Gastroesophageal sphincter (tissue), 4 donors: ENCODE measurements at places on chromosomes 11 and 22. TPM values are rescaled to one million over a fixed set of nuclear protein-coding genes. Genes with fewer than 3 reads are reported as not detected.
A peak's percentile ranks its signal among the peaks of the same experiment; 100 is the strongest.

- ATAC-seq, result no peak
Measured at GRCh38 chr11:78207532-78208256, 19.0 kb downstream of the USP35 start.

DNA sequence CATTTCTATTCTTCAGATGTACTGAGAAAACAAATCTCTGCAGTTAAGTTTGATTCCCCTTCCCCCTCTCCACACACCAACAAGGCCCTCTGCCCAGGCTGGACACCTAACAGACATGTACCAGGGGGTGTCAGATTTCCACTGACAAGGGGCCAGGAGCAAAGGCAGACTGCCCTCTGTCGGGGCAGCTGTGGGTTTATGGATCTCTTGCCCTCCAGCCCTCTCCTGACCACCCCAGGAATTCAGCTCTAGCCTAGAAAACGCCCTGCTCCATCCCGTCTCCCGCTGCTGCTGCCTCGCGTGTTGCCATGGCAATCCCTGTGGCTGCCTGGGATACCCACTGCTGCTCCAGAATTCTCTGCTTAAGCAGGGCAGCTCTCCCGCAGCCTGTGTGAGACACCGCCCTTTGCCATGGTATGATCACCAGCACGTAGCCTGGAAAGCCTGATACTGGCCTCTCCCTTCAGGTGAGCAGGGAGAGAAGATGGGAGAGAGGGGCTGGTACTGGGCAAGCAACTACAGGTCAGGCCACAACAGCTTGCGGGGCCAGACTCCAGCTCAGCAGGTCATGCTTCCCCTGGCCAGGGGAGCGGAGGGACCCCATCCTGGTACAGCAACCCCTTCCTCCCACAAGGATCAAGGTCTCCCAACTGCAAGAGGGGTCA is 41.6 kb downstream of the BUD13 start:
- ATAC-seq, result peak; percentile 13

DNA sequence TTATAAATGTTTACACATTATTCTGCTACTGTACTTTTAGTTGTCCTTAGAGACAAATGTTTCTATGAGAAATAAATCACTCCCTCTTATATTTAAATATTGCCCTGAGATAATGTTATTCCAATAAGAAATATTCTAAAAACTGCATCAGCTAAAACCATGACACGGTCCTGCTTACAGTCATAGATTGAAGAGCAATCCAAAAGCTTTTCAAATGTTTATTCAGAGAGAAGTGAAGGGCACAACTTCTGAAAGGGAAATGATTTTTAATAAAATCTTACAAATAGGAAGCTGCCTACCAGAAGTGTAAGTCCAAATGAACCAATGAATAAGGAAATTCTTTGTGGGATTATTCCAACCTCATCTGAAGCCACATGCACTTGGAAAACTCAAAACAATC is 49.2 kb downstream of the STK33 start:
- ATAC-seq, result no peak

DNA sequence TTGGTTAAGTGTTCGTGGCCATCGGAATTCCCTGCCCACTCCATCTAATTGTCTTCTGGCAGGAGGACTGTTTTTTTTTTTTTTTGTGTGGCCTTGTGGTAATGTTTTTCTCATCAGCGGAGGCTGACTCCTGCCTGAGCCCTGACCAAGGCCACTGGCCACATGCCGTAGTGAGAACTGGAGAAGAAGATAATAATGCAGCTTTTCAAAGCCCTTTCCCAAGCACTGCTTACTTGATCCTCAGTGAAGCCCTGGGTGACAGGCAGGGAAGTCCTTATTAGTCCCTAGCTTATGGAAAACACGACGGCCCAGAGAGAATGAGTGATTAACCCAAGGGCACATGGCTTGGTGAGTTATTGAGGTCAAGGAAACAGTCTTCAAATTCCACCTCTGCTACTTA is 71.2 kb downstream of the ADM start:
- no peak for ATAC-seq

DNA sequence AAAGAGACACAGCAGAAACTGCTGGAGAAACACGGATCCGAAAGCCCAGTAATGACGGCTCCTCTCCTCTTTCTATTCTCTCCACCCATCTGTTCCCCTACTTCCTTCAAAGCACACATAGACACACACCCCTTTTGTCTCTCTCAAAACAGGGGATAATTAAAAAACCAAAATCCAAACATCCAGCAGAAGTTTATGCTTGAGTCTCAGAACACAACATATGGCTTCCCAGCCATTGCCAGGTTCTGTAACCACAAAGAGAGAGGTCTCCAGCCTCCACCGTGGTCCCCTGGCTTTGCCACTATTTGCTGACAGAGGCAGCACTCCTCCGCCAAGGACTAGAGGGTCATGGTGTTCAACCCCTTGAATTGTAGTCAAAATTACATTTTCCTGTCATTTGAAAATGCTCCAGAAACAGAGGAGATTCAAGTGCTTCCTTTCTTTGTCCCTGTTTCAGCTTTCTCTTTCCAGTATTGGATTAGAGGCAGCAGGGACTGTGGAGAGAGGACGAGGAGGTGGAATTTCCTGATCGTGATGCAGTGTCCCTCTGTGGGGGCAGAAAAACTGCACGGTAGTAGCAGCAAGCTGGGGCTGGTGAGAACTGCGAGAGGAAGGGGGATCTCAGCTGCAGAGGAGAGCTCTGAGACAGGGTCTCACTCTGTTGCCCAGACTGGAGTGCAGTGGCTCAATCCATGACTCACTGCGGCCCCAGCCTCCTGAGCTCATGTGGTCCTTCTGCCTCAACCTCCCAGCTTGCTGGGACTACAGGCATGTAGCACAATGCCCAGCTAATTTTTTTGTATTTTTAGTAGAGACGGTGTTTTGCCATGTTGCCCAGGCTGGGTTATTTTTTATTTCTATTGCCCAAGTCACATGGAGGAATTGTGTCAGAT is 60.3 kb downstream of the UBASH3B start:
- no peak for ATAC-seq

GRCh38 chr11:29095821-29096220 is 921.0 kb downstream of the KCNA4 start:
- ATAC-seq, result no peak

DNA sequence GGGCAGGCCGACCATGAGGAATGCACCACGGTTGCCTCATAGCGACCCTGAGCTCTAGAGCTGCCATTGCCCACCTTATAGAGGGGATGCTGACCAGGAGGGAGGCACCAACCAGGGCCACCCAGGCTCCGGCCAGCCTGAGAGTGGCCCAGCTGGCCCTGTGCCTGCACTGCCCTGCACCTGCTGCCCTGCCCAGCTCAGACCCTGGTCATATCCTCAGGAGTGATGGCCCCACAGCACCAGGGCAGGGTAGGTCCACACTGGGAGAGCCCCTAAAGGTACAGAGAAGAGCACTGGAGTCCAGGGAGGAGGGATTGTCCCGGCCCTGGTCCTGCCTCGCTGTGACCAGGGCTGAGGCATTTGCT is 127.8 kb downstream of the MED15 start:
- no peak for ATAC-seq

DNA sequence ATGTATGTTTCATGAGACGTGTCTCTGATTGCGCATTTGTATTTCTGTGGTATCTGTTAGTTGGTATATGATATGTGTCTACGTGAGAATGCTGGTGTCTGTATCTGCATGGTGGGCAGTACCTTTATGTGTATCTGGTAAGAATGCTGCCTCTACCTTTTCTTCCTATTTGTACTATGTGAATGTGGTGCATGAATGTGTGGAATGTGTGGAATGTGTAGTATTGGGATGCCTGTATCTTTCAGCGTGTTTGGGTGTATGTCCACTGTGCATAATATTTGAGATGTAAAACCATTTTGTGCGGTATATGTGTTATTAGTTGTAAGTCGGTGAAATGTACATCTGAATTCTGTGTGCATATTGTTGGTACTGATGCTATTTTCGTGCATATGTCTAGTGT is 2.3 kb upstream of the OR51E1 start:
- no peak for ATAC-seq

DNA sequence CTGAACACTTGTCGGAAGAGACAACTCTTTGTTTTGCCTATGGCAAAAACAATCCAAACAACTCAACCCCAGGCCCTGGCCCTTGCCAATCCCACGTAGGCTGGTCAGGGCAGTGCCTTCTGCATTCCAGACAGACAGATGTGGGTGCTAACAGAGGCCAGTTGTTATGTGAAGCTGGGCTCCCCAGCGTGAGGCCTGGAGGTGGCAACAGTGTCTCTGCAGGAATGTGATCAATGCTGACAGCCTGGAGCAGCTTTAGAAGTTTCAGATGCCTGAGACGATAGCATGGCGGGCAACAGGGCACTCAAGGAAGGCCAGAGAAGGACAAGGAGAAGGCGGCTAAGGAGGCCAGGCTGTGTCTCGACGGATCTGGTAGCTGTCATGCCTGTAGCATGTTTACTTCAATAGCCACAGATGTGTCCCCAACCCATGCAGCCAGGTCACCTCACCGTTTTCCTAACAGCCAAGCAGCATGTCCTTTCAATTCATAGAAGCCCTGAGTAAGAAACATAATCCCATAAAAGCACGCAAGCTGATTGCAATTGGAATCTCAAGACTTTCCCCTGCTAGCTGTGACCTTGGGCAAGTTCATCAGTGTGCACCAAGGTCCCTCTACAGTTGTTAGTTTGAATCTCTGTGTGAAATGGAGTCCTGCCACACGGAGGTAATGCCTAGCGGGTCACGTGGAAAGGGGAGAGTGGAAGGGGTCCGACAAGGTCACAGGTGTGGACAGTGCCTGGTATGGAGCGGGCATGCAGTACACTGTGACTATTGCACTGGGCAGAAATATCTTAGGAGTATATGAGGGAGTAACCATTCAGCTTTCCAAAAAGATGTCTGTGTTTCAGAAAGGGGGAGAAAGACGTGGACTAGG is 14.2 kb upstream of the PPM1F start:
- ATAC-seq, result no peak

DNA sequence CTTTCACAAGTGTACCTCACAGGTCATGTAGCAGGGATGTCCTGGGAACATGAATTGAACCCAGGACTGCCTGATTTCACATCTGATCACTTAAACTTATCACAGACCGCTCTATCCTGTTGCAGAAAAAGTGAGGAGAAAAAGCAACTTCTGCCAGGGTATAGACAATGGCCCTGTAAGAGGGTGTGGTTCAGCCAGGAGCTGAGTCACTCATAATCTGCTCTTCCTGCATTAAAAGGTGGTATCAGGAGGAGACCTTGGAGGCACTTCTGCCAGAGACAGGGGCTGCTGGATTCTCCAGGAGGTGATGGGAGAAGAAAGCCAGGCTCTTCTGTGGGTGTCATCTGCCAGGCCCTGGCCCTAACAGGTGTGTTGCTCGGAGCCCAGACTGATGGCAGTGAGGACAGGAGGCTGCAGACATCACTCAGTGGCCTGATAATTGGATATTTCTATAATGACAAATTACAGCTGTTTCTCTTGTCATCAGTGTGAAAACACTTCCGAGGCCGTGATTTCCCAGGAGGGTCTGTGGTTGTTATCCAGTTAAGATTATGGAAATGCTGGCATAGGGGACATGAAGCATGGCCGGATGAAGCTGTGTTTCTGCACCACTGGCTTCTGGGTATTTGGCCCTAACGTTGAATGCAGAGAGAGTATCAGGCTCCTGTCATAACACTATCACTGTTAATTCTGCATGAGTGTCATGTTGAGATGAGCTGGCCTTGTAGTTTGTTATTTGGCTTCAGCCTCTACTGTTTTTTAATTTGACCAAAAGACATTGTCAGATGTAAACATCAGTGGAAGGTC is 125.1 kb upstream of the ZBED5 start:
- ATAC-seq, result no peak

DNA sequence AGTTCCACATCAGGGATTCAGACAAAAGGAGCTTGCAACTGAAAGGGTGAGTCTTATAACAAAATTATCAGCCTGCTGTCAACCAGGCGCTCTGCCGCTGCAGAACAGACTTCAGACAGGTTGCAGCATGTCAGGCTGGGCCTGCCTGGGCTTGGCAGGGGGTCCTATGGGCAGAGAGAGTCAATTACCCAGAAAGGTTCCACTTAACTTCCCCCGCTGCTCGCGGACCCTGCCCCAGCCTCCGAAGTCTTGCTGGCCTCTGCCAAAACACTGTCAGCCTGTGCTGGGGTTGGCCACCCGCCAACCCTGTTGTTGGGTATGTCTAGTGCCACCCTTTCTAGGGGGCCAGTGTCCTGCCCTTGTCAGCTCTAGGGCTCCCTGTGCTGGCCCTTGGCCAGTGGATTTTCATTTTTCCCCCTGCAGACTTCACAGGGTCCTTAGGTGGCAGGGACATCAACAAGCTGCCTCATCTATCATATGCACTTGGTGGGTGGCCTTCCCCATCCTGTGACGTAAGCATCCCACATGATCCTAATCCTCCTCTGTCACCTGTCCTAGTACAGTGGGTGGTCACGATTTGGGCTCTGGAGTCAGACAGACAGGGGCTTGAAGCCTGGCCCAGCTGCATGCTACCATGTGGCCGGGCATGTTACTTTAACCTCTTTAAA is 166.5 kb upstream of the CADM1 start:
- ATAC-seq, result no peak

GRCh38 chr11:71335371-71335770 is 83.0 kb upstream of the SHANK2 start:
- no peak for ATAC-seq

DNA sequence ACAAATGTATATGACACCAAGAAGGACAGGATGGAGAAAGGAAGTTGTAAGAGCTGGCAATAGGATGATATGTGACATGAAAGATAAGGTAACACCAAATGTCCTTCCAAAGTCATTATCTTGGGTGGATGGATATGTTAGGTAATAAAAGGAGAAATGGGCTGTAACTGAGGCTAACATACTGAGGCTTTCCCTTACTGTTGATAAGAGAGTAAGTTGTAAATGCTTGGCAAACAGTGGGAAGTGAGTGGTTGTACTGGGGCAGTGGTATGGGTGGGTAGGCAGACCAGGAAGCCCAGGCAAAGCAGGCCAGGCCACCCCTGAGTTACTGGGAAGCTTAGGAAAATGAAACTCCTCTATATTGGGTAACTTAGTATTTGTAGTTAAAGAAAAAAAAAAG is 73.7 kb downstream of the ARHGAP42 start:
- ATAC-seq, result no peak

DNA sequence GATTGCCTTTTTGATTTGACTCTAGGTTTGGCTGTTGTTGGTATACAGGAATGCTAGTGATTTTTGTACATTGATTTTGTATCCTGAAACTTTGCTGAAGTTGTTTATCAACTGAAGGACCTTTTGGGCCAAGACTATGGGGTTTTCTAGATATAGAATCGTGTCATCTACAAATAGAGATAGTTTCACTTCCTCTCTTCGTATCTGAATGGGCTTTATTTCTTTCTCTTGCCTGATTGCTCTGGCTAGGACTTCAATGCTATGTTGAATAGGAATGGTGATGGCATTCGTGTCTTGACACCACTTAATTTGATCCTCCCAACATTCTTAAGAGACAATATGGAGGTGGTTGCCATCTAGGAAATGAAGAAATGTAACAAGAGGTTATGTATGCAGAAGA is 388.1 kb upstream of the API5 start:
- ATAC-seq, result no peak

GRCh38 chr22:27726686-27727449 is 74.7 kb downstream of the MN1 start:
- peak; percentile 91 for ATAC-seq

FZD4 gene
- 33.3 TPM for total RNA-seq

CCDC87 gene
- total RNA-seq, result 1.1 TPM

P2RY6 gene
- 1.8 TPM for total RNA-seq

OR6T1 gene
- not detected for total RNA-seq

KCNK7 gene
- not detected for total RNA-seq

FADS3 gene
- total RNA-seq, result 41.6 TPM
